ENCODE measurements at places on chromosomes 5 and 9. TPM values are rescaled to one million over a fixed set of nuclear protein-coding genes. Genes with fewer than 3 reads are reported as not detected.

Gene EIF4E1B
- total RNA-seq, result not detected

Gene SPINK7
- total RNA-seq, result not detected

Gene PCDHAC1
- total RNA-seq, result 25.2 TPM

Gene LRRC14B
- total RNA-seq, result not detected

Gene SPATA31E1
- total RNA-seq, result 0.71 TPM

Gene ZNF883
- 18.4 TPM for total RNA-seq

Gene CNTLN
- total RNA-seq, result 11.3 TPM

Gene ANKRD18A
- total RNA-seq, result 32.3 TPM

Gene DAB2
- total RNA-seq, result 1.4 TPM

Gene GDF9
- total RNA-seq, result 0.69 TPM

Gene DNLZ
- total RNA-seq, result 16.5 TPM

Gene ARSB
- total RNA-seq, result 23.5 TPM

Gene RMRP
- total RNA-seq, result 35,708 TPM

Gene WNK2
- total RNA-seq, result 336 TPM

DNA sequence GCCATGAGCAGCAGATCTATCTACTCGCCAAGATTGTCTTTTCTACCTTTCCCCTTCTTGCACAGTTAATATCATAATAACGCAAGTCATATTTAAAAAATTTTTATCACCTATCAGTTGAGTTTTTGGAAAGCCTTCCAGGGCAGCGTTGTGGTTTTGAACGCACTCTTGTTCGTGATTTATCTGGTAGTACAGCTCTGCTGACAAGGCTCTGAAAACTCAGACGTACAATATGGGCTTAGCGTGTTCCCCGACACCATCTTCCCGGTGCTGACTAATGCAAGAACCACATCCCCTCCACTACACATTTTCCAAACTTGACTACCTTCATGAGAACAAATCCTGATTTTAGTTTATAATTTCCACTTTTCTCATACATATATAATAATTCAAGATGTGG lies 1.6 kb upstream of the NFIL3 start:
- peaks cover 5% of the 10 kb centered on the region for H3K36me3 ChIP-seq
- H3K27me3 ChIP-seq, result peaks cover 26% of the 10 kb centered on the region
- no peak for DNase-seq
- H3K4me3 ChIP-seq, result peak overlapping the region; percentile 96

DNA sequence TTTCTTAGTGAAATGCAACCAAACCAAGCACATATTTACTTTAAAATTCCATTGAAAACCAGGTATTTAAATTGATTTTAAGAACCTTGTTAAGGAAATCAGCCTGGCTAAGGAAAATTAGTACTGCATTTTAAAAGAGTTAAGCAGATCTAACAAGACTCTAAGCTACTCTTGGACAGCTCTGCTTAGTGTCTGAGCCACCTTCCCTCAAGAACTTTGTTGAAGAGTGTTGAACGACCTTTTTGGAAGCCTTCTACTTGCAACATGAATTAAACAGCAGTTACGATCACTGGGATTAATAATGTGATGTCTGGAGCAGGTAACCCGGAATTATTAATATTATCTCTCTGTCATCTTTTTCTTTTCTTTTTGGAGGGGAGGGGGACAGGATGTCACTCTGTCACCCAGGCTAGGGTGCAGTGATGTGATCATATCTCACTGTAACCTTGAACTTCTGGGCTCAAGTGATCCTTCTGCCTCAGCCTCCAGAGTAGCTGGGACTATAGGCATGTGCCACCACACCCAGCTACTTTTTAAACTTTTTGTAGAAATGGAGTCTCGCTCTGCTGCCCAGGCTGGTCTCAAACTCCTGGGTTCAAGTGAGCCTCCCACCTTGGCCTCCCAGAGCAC lies 74.7 kb downstream of the ANKRD55 start:
- no peak overlapping the region for H3K27ac ChIP-seq
- H3K36me3 ChIP-seq, result no peaks in the 10 kb centered on the region
- H3K4me1 ChIP-seq, result peaks cover 23% of the 10 kb centered on the region
- no peak overlapping the region for H3K4me3 ChIP-seq

GRCh38 chr5:28499766-28500290 lies 1461.4 kb upstream of the CDH9 start:
- no peak overlapping the region for H3K27ac ChIP-seq
- H3K4me1 ChIP-seq, result no peaks in the 10 kb centered on the region
- no peaks in the 10 kb centered on the region for H3K27me3 ChIP-seq
- no peak for DNase-seq
- H3K36me3 ChIP-seq, result no peaks in the 10 kb centered on the region

- H3K27ac ChIP-seq, result peak overlapping the region; percentile 82
- DNase-seq, result no peak
- H3K4me3 ChIP-seq, result peak overlapping the region; percentile 28
- H3K27me3 ChIP-seq, result peaks cover 6% of the 10 kb centered on the region
Measured at GRCh38 chr5:38468978-38469706, 87.3 kb downstream of the LIFR start.

- H3K27ac ChIP-seq, result peak overlapping the region; percentile 52
- no peak for DNase-seq
- H3K36me3 ChIP-seq, result no peaks in the 10 kb centered on the region
- peaks cover 72% of the 10 kb centered on the region for H3K4me1 ChIP-seq
- H3K27me3 ChIP-seq, result peaks cover 17% of the 10 kb centered on the region
- H3K4me3 ChIP-seq, result no peak overlapping the region
Measured at GRCh38 chr9:98593354-98594253, 115.1 kb downstream of the GABBR2 start.

- H3K27ac ChIP-seq, result no peak overlapping the region
- peaks cover 12% of the 10 kb centered on the region for H3K36me3 ChIP-seq
Measured at GRCh38 chr9:15192856-15193255, 114.2 kb downstream of the TTC39B start.

- H3K36me3 ChIP-seq, result no peaks in the 10 kb centered on the region
- no peak overlapping the region for H3K27ac ChIP-seq
- H3K4me1 ChIP-seq, result no peaks in the 10 kb centered on the region
- H3K27me3 ChIP-seq, result no peaks in the 10 kb centered on the region
Measured at GRCh38 chr5:39670955-39671354, 246.2 kb upstream of the DAB2 start.

- H3K27me3 ChIP-seq, result peaks cover 4% of the 10 kb centered on the region
- H3K27ac ChIP-seq, result no peak overlapping the region
- no peak overlapping the region for H3K4me3 ChIP-seq
- peaks cover 5% of the 10 kb centered on the region for H3K36me3 ChIP-seq
- no peaks in the 10 kb centered on the region for H3K4me1 ChIP-seq
Measured at GRCh38 chr9:82882138-82882537, 180.8 kb downstream of the RASEF start.

DNA sequence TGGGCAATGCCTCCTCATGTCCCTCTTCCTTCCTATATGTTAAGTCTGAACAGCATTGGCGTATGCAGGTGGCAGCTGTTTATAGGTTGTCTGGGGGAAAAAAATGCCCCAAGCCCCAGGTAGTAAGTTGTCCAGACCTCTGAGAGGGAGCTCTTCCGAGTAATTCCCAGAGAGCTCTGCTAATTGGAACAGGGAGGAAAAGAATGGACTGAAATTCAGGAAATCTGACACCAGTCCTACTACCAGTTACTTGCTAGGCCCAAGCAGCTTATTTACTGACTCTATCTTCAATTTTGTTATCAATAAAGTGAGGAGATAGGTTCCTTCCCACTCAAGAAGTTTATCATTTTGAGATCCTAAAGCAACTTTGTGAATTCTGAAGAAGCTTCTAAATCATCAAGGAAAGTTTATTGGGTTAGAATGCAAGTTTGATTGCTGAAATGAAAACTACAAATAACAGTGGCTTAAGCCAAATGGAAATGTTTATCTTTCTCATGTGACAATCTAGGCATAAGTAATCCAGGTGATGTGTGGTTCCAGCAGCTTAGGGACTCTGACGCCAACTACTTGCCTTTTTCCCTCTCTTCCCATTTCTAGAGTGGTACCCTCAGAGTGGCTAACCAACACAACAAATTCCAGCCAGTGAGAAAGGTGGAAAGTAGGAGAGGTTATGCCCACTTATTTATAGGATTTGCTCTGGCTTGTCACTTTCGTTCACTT lies 5.6 kb downstream of the STK32A start:
- H3K27ac ChIP-seq, result no peak overlapping the region
- DNase-seq, result no peak
- H3K27me3 ChIP-seq, result peaks cover 3% of the 10 kb centered on the region
- no peak overlapping the region for H3K4me3 ChIP-seq
- no peaks in the 10 kb centered on the region for H3K4me1 ChIP-seq
- H3K36me3 ChIP-seq, result no peaks in the 10 kb centered on the region

GRCh38 chr5:146754621-146755020 lies 123.9 kb downstream of the PPP2R2B start:
- no peaks in the 10 kb centered on the region for H3K36me3 ChIP-seq
- H3K27ac ChIP-seq, result peak overlapping the region; percentile 11
- peaks cover 3% of the 10 kb centered on the region for H3K27me3 ChIP-seq
- no peak overlapping the region for H3K4me3 ChIP-seq
- H3K4me1 ChIP-seq, result peaks cover 11% of the 10 kb centered on the region

- H3K36me3 ChIP-seq, result no peaks in the 10 kb centered on the region
- peaks cover 13% of the 10 kb centered on the region for H3K27me3 ChIP-seq
- DNase-seq, result peak; percentile 81
- H3K4me3 ChIP-seq, result peak within 1 kb of the TSS; percentile 93
Measured at GRCh38 chr9:128203024-128203706, at the start of gene DNM1. Gene DNM1, plus strand, starts transcription at chr9:128203379. Its CDS starts 92 bp downstream, at chr9:128203471.

- H3K27me3 ChIP-seq, result no peaks in the 10 kb centered on the region
- H3K36me3 ChIP-seq, result no peaks in the 10 kb centered on the region
- H3K27ac ChIP-seq, result no peak overlapping the region
- H3K4me3 ChIP-seq, result no peak overlapping the region
- no peak for DNase-seq
Measured at GRCh38 chr5:143636931-143637528, 174.9 kb upstream of the HMHB1 start.

DNA sequence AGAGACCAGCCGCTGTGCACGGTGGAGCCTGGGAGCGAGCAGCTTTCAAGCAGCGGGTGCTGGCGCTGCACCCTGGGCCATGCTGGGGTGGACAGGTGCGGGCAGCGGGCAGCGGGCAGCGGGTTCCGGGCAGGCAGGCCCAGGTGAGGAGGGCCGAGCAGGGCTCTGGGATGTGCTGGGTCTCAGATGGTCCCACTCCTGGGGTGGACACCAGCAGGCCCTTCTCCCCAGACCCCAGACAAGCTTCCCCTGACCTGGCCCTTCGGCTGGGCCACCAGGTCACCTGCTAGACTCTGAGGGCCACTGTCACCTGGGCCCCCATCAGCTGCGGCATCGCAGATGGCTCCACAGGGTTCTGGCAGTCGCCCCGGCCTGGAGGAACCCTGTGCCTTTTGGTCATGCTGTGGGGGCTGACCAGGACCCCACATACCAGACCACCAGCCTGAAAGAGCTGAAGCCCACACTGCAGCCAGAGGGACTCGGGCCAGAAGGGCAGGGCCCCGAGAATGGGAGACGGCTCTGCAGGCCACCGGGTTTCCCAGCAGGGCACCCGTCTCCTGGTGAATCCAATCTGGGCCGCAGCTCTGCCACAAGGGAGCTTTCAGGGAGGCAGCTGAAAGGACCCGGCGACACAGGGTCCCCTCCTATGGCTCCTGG lies 2.0 kb downstream of the SLC6A19 start:
- H3K4me3 ChIP-seq, result no peak overlapping the region
- peaks cover 2% of the 10 kb centered on the region for H3K4me1 ChIP-seq
- no peaks in the 10 kb centered on the region for H3K36me3 ChIP-seq
- no peak overlapping the region for H3K27ac ChIP-seq
- peak; percentile 4 for DNase-seq

GRCh38 chr5:157267761-157268480 lies 2.0 kb downstream of the CYFIP2 start:
- peaks cover 2% of the 10 kb centered on the region for H3K27me3 ChIP-seq
- H3K4me1 ChIP-seq, result peaks cover 8% of the 10 kb centered on the region
- no peaks in the 10 kb centered on the region for H3K36me3 ChIP-seq
- no peak overlapping the region for H3K27ac ChIP-seq

GRCh38 chr5:159440968-159441367 lies 110.7 kb upstream of the IL12B start:
- H3K4me1 ChIP-seq, result peaks cover 12% of the 10 kb centered on the region
- H3K27me3 ChIP-seq, result peaks cover 5% of the 10 kb centered on the region
- H3K4me3 ChIP-seq, result no peak overlapping the region
- no peak for DNase-seq
- H3K27ac ChIP-seq, result no peak overlapping the region

GRCh38 chr5:7927466-7928375 lies 58.8 kb downstream of the MTRR start:
- H3K27me3 ChIP-seq, result no peaks in the 10 kb centered on the region
- no peak overlapping the region for H3K4me3 ChIP-seq
- no peaks in the 10 kb centered on the region for H3K36me3 ChIP-seq
- peak; percentile 75 for DNase-seq
- H3K4me1 ChIP-seq, result peaks cover 8% of the 10 kb centered on the region

- DNase-seq, result no peak
- no peak overlapping the region for H3K4me3 ChIP-seq
- no peaks in the 10 kb centered on the region for H3K36me3 ChIP-seq
Measured at GRCh38 chr9:92385001-92385400, 19.4 kb downstream of the OGN start.

- no peak overlapping the region for H3K27ac ChIP-seq
- peaks cover 4% of the 10 kb centered on the region for H3K36me3 ChIP-seq
Measured at GRCh38 chr5:81154725-81155124, 78.4 kb upstream of the CKMT2 start.

GRCh38 chr5:133015466-133015865 lies 10.9 kb downstream of the ZCCHC10 start:
- H3K36me3 ChIP-seq, result no peaks in the 10 kb centered on the region
- H3K4me3 ChIP-seq, result no peak overlapping the region
- DNase-seq, result no peak

DNA sequence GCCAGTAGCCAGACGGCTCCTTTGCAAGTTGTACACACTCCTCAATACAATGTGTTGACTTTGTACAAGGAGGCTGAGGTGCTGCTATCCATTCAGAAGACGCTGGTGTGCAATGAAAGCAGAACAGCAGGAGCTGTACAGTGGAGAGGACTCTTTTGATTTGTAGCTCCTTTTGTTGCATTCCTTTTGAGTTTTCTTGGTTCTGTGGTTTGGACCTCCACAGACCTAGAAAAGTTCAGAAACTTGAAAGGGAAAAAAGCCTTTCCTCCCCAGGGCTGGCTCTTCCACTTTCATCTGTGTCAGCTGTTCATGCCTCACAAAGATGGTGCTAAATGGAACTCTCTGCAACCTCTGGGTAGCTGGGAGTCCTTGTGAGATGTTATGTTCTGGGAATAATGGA lies 117.4 kb downstream of the MAT2B start:
- DNase-seq, result no peak
- peaks cover 38% of the 10 kb centered on the region for H3K4me1 ChIP-seq
- no peak overlapping the region for H3K4me3 ChIP-seq
- peaks cover 3% of the 10 kb centered on the region for H3K27me3 ChIP-seq
- H3K36me3 ChIP-seq, result no peaks in the 10 kb centered on the region
- no peak overlapping the region for H3K27ac ChIP-seq

DNA sequence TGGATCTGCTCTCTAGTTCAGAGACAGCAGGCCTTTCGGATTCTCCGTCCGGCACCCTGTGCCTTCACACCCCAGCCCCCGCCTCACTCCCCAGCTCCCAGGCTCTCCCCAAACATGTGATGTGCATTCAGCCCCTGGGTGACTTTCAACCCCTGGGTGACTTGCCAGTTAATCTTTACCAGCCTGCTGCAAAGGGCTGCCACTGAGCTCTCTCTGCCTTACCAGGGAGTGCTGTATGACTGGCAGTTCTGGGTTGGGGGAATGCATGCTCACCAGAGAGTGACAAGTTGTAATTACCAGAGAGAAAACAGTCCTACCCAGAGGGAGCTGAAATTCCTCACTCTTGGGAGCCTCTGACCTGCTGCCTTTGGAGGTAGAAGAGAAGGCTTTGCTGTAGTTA lies 4.9 kb upstream of the ADRA1B start:
- H3K4me3 ChIP-seq, result no peak overlapping the region
- peaks cover 7% of the 10 kb centered on the region for H3K4me1 ChIP-seq
- H3K27me3 ChIP-seq, result peaks cover 12% of the 10 kb centered on the region
- no peak for DNase-seq

- H3K4me3 ChIP-seq, result no peak overlapping the region
- H3K27ac ChIP-seq, result no peak overlapping the region
- H3K27me3 ChIP-seq, result peaks cover 2% of the 10 kb centered on the region
- H3K4me1 ChIP-seq, result no peaks in the 10 kb centered on the region
Measured at GRCh38 chr5:16700081-16700480, 83.3 kb upstream of the RETREG1 start.

All from glutamatergic neuron (in vitro differentiated cells).